Effector memory CD4-positive, alpha-beta T cell (primary cell): ENCODE measurements at places on chromosomes 16 and 17.

DNA sequence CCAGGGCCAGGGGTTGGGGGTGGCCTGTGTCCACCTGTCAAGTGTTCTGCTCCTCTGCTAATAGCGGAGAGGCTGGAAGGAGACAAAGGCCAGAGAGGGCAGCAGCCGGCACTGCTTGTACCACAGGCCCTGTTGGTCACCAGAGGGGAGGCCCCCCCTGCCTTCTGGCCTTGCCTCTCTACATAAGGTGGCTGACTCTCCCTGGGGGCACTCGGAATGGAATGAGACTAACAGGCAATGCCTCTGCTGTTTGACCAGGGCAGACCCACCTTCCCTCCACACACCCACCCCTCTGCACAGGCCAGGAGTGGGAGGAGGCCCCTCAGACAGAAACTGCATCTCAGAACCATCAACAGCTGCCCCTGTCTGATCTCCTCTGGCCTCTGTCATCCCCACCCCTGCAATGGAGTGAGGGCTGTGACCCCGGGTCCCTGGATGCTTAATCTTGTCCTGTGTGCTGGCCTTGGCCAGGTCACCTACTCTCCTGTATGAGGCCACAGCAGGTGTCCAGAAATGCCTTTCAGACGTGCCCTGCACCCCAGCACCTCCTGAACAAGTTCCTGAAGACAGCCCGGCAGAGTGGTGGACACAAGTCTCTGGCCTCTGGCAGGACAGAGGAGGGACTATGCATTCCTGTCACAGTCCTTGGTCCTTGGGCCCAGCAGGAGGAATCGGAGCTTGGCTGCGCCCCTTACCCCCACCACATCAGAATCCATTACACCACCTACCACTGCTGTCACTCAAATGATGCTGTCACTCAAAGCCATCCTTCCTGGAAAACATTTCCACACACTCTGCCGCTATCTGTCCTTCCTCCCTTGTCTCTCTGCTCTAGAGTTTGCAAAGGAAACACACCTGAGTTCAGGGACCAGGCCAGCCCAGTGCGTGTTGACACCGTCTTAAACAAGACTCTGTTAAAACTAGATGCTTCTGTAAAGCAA is 107.5 kb upstream of the ZNF750 start:
- no peak for DNase-seq

- DNase-seq: no peak
These were observed 60.0 kb upstream of the BRD7 start for GRCh38 chr16:50428742-50429141.

- DNase-seq: no peak
These were observed 3.6 kb downstream of the USP7 start for GRCh38 chr16:8959921-8960787.

DNA sequence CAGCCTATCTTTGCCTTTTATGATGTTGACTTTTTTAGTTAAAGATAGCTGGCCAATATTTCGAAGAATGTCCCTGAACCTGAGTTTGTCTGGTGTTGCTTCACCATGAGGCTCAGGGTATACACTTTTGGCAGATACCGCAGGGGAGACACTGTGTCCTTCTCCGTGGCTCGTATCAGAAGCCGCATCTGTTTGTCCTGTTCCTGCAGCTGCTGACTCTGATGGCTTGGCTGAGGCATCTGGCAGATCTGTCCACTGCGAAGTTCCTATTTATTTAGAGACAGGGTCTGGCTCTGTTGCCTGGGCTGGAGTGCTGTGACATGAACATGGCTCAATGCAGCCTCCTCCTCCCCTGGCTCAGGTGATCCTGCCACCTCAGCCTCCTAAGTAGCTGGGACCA is 93.5 kb downstream of the CRISPLD2 start:
- no peak for DNase-seq

GRCh38 chr17:56495556-56495955 is 97.9 kb upstream of the NOG start:
- no peak for DNase-seq

DNA sequence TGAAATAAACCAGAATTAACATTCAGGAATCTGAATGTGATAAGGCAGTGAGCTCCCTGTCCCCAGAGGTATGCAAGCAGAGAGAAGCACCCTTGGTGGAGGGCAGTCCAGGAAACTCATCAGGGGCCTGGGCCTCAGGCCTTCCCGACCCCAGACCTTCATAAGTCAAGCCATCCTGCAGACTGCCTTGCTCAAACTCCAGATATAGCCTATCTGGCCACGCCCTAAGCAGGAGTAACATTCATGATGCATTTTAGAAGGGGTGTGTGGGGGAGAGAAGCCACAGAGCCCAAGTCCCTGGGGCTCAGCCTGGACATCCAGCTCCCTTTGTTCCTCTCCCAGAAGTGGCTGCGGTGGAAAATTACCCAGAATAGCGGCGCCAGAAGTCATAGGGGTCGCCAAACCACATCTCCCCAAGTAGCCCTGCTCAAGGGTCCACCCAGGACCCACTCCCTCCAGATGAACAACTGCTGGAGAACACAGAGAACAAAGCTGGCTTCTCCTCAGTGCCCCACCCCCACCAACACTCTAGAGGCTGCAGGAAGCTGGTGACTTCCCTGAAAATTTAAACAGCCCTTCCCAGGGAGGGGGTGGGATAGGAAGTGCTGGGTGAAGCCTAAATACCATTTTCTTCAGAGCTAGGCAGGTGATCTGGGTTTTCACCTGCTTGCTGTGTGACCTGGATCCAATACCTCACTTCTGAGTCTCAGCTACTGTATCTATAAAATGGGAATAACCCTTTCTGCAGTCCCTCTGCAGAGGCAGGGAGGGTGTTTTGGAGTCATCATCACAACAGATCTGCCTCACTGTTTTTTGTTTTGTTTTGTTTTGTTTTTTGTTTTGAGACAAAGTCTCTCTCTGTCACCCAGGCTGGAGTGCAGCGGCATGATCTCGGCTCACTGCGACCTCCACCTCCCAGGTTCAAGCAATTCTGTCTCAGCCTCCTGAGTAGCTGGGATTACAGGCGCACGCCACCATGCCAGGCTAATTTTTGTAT is 1.5 kb upstream of the SREBF1 start:
- DNase-seq: no peak

DNA sequence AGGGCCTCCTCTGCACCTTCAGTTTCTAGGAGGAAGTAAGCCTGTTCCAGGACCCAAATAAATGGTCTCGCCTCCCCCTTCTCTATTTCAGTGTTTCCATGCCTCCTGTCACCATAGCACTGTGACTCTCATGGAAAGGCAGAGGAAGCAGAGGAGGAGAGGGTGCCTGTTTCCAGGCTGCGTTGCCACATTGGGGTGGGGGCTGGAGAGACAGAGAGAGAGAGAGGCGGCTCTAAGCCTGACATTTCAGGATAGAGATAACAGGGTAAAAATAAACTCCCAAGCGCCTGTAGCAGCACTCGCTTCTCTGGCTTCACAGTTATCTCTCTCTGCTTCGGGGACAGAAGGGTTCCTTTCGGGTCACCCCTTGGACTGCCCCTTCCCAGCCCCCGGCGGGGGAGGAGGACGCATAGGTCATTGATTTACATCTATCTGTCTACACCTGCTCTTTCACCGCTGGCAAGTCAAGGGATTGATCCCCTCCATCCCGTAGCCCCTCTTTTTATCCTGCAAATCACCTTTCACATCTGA is 71.2 kb upstream of the MRTFB start:
- DNase-seq: no peak

- DNase-seq: no peak
These were observed 181.9 kb downstream of the SPECC1 start for GRCh38 chr17:20191056-20191455.

DNA sequence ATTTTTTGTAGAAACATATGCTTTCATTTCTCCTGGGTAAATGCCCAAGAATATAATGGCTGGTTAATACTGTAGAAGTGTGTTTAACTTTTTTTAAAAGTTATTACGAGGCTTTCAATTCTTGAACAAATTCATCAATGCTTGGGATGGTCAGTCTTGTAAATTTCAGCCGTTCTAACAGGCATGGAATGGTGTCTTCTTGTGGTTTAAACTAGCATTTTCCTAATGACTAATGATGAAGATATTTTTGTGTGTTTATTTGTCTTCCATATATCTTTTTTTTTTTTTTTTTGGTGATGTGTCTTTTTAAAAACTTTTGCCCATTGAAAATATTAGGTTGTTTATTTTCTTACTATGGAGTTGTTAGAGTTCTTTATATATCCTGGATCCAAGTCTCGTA is 67.1 kb downstream of the MGAT5B start:
- no peak for DNase-seq

GRCh38 chr16:55539488-55539887 is 27.0 kb upstream of the CAPNS2 start:
- no peak for DNase-seq

GRCh38 chr17:8806926-8807550 is 7.9 kb upstream of the MFSD6L start:
- DNase-seq: no peak

DNA sequence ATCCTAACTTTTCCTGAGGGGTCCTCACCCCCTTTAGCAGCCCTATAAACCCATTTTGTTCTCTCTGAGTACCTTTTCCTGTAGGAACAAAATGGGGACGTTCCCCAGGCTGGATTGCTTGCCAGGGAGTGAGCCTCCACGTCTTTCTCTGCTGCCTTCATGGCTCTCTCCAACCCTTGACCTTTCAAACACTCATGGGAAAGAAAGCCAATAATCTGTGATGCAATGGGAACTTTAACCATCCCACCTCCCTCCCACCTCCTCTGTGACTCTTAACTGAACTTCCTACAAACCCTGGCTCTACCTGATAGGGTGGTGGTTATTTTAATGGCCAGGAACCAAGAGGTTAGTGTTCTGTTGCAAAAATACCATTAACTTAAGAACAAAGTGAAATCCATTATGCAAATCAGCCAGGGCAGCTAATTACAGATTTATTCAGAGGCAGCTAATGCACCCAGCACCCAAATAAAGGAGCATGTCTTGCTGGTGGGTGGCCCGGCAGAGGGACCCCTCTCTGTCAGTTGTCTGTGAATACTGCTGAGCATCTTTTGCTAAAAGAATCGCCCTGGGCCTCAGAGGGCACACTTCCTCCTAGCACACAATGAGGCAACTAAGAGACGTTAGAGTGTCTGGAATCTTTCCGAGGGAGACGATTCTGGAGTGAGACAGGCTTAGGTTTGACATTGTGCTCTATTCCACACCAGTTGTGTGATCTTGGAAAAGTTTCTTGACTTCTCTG is 3.0 kb downstream of the PIPOX start:
- no peak for DNase-seq

- DNase-seq: no peak
These were observed 42.9 kb upstream of the TEKT3 start for GRCh38 chr17:15384142-15384787.

DNA sequence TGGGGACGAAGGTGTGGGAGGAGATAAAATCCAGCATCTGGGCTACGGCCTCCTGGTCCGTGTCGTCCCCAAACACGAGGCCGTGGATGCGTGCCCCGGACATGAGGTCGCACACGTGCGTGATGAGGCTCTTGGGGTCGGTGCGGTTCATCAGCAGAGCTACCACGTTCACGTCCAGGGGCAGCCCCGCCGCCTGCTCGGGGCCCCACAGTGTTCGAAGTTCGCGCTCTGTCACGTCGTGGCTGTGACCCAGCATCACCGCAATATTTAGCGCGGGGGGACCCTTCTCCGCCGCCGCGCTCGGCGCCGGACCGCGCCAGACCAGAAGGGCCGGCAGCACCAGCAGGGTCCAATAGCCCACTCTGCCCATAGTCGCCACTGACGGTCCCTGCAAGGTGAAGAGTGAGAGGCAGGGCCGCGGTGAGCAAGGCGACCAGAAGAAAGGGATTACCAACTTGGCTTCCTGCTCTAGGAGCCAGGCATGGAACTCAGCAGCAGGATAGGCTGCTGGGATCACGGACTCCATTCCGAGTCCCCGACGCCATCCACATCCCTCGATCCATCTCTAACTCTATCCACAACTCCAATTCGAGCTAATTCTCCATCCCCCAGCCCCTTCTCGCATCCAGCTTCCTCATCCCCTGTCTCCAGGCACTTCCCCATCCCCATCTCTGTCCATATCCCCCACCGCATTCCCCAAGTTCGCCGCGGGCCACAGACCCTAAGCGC is 2.0 kb downstream of the GRIN2A start:
- no peak for DNase-seq

DNA sequence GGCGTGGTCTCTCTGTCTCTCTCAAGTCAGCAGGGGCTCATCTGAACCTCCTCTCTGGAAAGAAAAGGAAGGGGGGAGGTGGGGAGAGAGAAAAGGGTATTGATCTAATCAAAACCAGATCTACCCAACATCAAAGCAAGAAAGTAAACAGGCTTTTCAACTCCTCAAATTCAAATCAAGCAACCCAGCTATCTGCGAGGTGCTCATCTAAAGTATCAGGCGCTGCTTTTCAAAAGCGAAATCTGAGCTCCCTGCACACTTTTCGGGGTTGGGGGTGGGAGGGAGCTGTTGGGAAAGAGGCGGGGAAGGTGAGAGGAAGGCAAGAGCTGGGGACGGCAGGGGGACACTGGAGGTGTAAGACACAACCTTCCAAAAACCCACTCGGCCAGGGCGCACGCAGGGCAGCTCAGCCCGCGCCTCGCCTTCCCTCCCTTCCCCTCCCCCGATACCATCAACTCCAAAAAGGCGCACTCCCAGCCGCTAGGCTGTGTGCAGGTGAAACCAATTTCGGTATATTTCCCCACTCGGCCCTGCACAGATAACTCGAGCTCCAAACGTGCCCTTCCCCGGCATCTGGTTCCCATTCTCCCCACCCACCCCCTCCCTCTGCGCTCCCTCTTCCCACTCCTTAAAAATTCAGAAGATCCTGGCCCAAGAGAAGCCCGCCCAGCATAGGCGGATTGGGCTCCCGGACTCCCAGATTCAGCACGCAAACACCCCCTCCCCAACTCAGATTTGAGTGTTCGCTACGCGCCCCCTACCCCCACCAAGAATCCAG is 2.6 kb downstream of the AXIN2 start:
- no peak for DNase-seq

GRCh38 chr16:69711115-69711740 is 15.1 kb downstream of the NQO1 start:
- DNase-seq: no peak

GRCh38 chr17:64155129-64155528 is 25.2 kb upstream of the ERN1 start:
- no peak for DNase-seq

DNA sequence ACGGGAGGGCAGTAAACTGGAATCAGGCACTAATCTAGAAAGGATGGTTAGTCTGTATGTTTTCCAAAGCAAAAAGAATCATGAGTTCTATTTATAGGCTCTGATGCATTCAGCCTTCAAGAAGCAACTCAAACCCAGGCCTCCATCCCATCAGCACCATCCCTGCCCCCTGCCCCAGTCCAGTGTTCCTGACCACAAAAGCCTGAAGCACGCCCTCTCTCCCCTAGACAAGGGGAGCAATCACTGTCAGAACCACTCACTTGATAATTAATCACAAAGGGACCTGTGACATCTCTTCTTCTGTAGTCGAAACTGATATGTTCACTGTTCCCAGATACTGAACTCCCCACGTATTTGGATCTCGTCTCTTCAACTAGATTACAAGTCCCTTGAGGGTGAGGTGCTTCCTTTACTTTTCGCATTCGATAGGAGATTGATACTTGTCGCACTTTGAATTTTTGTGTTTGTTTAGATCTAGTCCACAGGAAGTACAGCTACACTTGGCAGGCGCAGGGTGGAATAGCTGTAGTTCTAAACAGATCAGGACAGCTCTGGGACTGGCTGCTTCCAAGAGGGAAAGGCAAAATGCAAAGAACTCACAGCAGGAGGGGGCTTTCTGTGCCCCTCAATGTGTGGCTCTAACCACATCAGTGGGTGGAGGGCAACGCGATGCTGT is 36.4 kb upstream of the CCDC182 start:
- no peak for DNase-seq
